Effector memory CD8-positive, alpha-beta T cell (primary cell): ENCODE measurements at places on chromosomes 7 and 10.

GRCh38 chr7:42017349-42017986 is 219.5 kb downstream of the GLI3 start:
- no peaks in the 10 kb centered on the region for H3K27me3 ChIP-seq
- DNase-seq = no peak
- no peak overlapping the region for H3K27ac ChIP-seq
- no peaks in the 10 kb centered on the region for H3K36me3 ChIP-seq

DNA sequence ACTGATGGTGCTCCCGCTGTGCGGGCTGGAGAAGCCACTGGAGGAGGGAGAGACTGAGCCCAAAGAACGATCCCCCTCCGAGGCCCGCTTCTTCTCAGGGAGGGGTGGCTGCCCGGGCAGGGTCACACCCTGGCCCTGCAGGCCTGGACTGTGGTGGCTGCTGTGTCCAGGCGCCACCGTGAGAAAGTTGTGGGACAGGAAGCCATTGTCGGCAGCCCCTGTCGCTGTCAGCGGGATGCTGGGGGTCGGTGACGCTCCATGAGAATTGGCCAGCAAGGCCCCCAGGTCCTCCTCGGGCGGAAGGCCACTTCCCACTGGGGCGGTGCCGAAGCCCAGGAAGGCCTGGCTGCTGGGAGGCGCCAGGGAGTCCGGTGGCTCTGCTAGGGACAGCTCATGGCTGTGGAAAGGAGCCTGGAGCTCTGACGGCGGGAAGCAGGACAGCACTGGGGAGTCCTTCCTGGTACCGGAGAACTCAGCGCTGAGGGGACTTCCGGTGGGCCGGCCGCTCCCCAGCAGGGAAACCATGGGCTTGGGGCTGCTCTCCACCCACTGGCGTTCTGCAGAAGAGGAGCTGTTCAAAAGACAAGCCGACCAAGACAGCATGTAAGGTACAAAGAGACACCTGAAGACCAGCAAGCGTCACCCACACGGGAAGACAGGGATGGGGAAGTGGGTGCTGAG is 278.8 kb downstream of the TNS3 start:
- no peak for DNase-seq
- H3K36me3 ChIP-seq = peaks cover 4% of the 10 kb centered on the region
- H3K4me1 ChIP-seq = no peaks in the 10 kb centered on the region
- no peak overlapping the region for H3K27ac ChIP-seq
- no peak overlapping the region for H3K4me3 ChIP-seq
- no peaks in the 10 kb centered on the region for H3K27me3 ChIP-seq

GRCh38 chr7:120725376-120726039 is 132.4 kb downstream of the TSPAN12 start:
- no peaks in the 10 kb centered on the region for H3K4me1 ChIP-seq
- no peak for DNase-seq
- no peak overlapping the region for H3K4me3 ChIP-seq
- no peaks in the 10 kb centered on the region for H3K27me3 ChIP-seq
- H3K36me3 ChIP-seq = no peaks in the 10 kb centered on the region

- H3K4me1 ChIP-seq = no peaks in the 10 kb centered on the region
- no peak overlapping the region for H3K4me3 ChIP-seq
- H3K36me3 ChIP-seq = no peaks in the 10 kb centered on the region
- no peak for DNase-seq
Observed at GRCh38 chr10:82392533-82392932, 517.5 kb downstream of the NRG3 start.

- no peaks in the 10 kb centered on the region for H3K27me3 ChIP-seq
- DNase-seq = no peak
- no peak overlapping the region for H3K4me3 ChIP-seq
- H3K36me3 ChIP-seq = no peaks in the 10 kb centered on the region
- H3K27ac ChIP-seq = no peak overlapping the region
Observed at GRCh38 chr10:12774204-12774894, 227.2 kb downstream of the CCDC3 start.
